Stimulated activated CD8-positive, alpha-beta memory T cell treated with anti-CD3 and anti-CD28 coated beads, Interleukin-7, amount 100 ng/mL, for 1 hour (primary cell): ENCODE measurements at places on chromosomes 11 and 22.

GRCh38 chr22:19773470-19774040 is 13.0 kb downstream of the TBX1 start:
- DNase-seq = no peak

DNA sequence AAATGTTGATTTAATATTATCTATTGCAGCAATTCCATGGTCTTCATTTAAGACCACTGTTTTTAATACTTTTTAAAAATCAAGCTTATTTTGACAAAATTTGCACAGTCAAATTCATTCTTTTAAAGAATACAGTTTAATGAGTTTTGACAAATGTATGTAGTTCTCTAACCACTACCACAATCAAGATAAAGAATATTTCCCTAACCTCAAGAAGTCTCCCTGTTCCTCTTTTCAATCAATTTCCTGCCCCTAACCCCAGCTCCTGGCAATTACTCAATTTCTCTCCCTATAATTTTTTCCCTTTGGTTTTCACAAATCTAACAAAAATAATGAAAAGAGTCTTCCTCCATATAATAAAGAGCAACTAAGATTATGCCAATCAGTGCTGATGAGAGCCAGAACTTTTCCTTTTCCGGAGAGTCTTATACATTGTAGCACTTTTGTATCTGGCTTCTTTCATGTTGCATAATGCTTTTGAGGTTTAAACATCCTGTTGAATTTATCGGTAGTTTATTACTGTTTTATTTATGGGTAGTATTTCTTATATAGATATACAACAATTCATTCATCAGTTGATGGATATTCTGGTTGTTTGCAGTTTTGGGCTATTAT is 231.7 kb downstream of the AASDHPPT start:
- no peak for DNase-seq

DNA sequence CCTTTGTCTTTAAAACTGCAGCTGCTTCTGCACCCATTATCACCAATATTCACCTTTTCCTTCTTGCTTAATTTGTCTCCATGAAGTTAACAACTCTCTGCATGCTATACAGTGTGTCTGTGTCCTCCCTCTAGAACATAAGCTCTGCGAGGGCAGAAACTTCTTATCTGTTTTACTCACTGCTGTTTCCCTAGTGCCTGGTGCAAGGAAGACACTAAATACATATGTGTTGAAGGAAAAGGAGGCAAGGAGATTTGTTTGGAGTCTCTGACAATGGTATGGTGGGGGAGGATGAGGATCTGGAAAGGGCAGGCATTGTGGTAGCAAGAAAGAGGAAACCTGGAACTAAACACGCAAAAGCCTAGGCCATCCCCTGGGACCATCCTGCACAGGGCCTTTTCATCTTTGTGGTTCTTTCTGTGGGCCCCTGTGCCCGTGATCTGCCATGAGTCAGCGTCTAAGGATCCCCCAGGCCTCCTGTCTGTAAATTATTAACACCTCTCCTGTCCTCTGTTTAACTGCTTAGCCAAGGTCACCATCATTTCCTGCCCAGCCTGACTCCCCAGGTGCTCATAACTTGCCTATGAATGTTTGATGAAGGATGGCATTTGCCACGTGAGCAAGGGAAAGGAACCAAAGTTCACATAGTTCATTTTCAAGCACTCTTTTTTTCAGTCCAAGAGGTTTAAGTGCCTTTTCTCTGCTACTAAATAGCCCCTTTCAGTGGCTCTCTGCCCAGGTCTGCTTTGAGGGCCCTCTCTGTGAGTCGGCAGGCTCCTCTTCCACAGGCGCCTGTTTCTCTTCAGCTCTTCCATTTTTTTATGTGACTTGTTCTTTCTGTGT is 131.1 kb downstream of the RASSF10 start:
- no peak for DNase-seq

GRCh38 chr22:46406349-46406748 is 70.8 kb downstream of the TRMU start:
- DNase-seq = no peak

- DNase-seq = no peak
Observed at GRCh38 chr22:49437956-49438355, 389.7 kb downstream of the BRD1 start.

- no peak for DNase-seq
Observed at GRCh38 chr11:128182844-128183243, 404.5 kb downstream of the ETS1 start.

- no peak for DNase-seq
Observed at GRCh38 chr22:40726514-40726913, 47.2 kb downstream of the MCHR1 start.

DNA sequence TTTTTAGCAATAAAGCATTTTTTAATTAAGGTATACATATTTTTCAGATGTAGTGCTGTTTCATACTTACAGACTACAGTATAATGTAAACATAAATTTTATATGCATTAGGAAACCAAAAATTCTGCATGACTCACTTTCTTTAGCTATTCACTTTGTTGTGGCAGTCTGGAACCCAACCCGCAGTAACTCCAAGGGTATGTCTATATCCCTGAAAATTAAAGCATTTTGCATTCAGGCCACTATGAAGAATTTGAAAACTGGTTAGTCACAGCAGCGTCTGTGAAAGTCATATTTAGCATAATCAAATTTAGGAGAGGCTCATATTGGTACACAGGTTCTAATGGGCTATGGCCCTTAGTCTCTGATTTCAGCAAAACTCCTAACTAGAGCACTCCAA is 46.8 kb downstream of the BBOX1 start:
- DNase-seq = no peak

GRCh38 chr11:75317446-75318122 is 33.9 kb downstream of the ARRB1 start:
- no peak for DNase-seq

DNA sequence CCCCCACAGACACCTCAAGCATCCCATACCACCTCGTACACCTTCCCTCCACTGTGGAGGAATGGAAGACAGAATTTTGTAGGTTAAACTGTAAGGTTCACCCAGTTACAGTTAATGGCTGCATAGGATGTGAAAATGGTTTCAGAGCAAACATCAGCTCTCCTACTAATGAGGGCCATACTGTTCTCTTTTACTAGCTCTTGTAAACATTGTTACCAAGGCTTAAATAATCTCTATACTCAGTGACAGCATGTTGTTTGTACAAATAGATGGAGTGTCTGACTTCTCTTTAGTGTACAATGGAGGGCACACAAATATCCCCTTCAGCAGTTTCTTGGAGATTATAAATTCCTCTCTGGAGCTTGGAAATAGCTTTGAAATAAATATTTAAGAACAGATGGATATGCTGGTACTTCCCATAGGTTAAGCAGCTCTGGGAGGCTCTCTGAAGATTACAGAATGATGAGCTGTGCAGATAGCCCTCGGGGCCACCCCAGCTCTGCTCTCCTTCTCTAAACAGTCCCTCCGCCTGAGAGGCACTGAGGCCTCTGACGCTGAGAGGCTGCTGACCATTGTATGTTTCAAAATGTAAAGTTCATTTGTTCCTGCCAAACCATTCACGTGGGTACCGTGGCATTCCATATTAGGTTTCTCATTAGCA is 25.7 kb downstream of the TTC12 start:
- DNase-seq = no peak

GRCh38 chr22:31814942-31815341 is 61.1 kb downstream of the DEPDC5 start:
- DNase-seq = no peak

DNA sequence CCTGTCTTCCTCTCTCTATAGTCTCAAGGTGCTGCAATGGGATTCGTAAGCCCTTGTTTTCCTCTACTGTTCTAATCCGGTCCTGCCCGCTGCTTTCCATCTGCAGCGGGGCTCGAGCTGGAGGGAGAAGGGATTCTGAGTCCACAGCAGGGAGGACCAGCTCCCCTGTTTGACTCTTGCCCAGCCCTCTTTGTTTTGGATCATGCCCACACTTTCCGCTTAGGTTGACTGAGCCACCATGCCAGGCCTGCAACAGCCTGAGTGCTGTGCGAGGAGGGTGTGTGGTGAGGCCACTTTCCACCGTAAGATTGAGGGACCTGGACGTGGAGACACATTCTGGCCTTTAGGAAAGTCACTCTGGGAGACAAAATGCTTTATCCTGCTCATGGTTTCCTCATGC is 58.3 kb downstream of the CEP164 start:
- no peak for DNase-seq

GRCh38 chr11:41989823-41990380 is 530.5 kb upstream of the LRRC4C start:
- DNase-seq = no peak

DNA sequence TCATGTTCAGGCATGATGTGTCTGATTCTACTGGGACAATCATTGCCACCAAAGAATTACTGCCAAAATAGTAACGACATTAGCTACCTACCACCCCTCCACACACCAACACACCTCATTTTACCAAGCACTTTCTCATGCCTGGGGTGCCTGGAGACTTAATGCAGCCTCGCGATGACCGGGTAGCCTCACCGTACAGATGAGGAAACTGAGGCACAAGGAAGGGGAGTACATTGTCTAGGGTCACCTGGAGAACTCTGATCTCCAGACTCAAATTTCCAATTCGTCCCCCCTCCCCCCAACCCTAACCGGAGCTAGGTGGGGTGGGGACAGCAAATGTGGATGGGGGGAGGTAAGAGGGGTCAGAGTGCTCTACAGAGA is 2.7 kb upstream of the RTN4RL2 start:
- no peak for DNase-seq

DNA sequence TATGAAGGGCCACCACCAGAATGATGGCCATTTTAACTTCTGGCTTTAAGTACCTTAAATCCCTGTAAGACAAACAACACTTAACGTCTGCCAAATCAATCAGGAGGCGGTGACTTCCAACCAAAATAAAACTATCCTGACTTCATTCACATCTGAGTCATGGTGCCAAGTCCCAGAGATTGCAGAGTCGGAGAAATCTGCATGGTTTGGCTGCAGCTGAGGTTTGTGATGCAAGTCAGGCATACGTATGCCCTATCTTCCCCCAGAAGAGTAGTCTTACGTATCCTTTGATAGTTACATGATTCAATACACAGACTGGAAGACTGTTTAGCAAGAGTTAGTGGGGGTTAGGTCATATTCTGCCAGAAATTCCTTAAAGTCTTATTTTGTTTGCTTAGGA is 1.7 kb upstream of the GAB2 start:
- no peak for DNase-seq

GRCh38 chr11:13421561-13421960 is 41.5 kb downstream of the BTBD10 start:
- DNase-seq = no peak

GRCh38 chr11:57791321-57792059 is 29.9 kb downstream of the CTNND1 start:
- no peak for DNase-seq

GRCh38 chr11:127564810-127565209 is 564.2 kb upstream of the KIRREL3 start:
- no peak for DNase-seq

- DNase-seq = no peak
Observed at GRCh38 chr11:115276799-115277198, 227.4 kb downstream of the CADM1 start.

DNA sequence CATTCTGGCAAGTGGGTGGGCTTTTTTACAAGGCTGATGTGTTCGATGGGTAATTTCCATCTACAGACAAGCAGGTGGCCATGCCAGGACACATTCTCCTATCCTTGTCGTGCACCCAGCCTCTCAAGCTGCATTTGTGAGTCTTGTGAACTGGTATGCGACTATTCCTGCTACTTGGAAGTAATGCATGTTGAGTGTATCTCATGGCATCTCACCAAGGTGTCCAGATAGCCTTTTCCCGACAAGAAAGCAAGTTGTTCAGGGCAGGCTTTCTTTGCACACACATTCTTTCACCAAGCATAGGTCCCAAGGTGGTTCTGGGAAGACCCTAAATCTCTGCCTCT is 18.8 kb upstream of the SYT13 start:
- DNase-seq = no peak

DNA sequence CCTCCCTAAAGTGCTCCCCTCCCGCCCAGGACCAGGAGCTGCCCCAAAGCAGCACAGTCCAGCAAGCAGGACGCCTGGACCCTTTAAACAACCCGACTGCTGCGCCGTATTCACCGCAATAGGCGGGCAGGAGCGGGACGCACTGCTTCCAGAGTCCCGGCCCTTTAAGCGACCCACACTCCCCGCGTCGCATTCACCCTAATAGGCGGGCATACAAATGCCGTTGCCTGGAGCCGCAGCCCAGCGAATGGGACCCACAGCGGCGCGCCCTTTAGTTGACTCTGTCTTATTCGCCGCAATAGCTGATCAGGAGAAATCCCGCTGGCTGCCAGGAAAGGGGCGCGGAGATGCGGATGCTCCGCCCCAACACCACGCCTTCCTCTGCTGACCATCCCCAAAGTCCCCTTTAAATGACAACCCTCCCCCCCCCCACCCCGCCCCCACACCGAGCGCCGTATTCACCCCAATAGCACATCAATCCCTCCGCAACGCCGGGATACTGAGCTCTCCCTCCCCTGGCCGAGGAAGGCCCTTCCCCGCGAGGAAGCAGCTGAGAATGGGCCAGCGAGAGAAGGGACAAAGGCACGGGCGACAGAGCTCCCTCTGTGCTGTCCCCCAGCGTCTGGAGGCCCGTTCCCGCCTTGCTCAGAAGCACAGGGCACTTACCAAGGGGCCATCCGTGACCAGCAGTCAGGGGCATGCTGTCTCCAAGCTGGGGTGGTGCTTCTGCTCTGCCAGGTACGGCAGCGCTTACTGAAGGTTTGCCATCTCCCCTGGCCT is 4.7 kb downstream of the OSBPL5 start:
- DNase-seq = no peak

- DNase-seq = no peak
Observed at GRCh38 chr11:132358573-132358953, 988.1 kb downstream of the NTM start.

- DNase-seq = no peak
Observed at GRCh38 chr11:116610190-116610589, 162.6 kb downstream of the BUD13 start.

DNA sequence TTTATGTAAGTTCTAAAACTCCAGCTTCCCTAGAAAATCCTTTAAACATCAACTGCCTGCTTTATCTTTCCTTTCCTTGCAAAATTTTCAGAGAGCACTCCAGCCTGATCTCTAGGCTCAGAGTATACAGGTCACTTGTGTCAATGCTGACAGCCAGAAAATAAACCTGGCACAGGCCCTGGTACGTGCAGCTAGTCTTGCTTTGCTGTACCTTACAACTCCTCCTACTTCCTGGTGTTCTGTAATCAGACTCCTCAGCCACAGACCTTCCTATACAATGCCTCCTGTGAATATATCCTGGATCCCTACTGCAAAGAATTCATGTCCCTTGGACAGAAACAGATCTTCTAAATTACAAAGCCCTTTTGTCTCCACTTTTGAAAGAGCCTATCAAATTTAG is 24.2 kb upstream of the TMEM123 start:
- no peak for DNase-seq

DNA sequence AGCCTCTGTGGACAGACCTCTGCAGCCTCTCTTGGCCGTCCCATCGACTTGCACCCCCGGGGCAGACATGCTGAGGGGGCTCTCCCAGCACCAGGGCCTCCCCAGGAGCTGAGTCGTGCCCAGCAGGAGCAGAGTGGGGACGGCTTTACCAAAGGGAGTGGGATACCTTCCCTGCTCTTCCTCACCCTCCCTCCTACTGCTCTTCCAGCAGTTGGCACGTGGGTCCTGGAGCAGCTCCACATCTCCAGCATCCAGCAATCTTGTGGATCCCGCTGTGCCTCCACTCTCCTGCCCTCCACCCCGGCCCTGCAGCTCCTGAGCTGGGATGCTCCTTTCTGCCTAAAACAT is 854.0 kb downstream of the BRD1 start:
- DNase-seq = no peak
